Body of pancreas (tissue), 4 donors: ENCODE measurements at places on chromosomes 13 and 19. TPM values are rescaled to one million over a fixed set of nuclear protein-coding genes. Genes with fewer than 3 reads are reported as not detected.

DNA sequence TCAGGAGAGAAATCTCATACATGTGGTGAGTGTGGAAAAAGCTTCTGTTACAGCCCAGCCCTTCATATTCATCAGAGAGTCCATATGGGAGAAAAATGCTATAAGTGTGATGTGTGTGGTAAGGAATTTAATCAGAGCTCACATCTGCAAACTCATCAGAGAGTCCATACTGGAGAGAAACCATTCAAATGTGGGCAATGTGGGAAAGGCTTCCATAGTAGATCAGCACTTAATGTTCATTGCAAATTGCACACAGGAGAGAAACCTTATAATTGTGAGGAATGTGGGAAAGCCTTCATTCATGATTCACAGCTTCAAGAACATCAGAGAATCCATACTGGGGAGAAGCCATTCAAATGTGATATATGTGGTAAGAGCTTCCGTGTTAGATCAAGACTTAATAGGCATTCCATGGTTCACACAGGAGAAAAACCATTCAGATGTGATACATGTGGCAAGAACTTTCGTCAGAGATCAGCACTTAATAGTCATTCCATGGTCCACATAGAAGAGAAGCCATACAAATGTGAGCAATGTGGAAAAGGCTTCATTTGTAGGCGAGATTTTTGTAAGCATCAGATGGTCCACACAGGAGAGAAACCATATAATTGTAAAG is 15.2 kb downstream of the ZNF221 start:
- DNase-seq = no peak
- H3K27me3 ChIP-seq = no peaks in the 10 kb centered on the region
- H3K4me3 ChIP-seq = no peak overlapping the region
- H3K36me3 ChIP-seq = peaks cover 21% of the 10 kb centered on the region
- no peak overlapping the region for H3K27ac ChIP-seq

GRCh38 chr19:18848878-18849661 is 17.3 kb downstream of the UPF1 start:
- peak; percentile 78 for DNase-seq
- peaks cover 20% of the 10 kb centered on the region for H3K36me3 ChIP-seq
- peaks cover 54% of the 10 kb centered on the region for H3K4me1 ChIP-seq

Gene SIAH3
- total RNA-seq = not detected

Gene LILRA1
- not detected for total RNA-seq

DNA sequence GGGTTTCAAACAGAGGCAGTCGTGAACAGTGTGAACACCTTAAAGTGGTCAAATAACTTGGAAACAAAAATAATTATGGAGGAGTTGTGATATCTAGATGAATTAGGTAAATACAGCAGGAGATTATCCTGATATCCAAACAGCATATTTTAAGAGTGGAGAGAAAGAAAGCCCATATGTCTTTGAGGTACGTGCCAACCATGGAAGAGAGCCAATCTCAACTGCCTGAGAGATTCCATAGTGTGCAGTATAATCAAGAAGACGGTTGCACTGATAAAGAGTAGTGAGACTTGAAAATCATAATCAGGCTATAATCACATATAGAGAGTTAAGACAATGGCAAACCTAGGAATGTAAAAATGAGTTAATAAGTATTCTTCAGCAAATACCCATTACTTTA is 472.8 kb upstream of the SLITRK5 start:
- DNase-seq = no peak
- H3K4me3 ChIP-seq = no peak overlapping the region
- H3K4me1 ChIP-seq = no peaks in the 10 kb centered on the region
- H3K27me3 ChIP-seq = no peaks in the 10 kb centered on the region
- H3K36me3 ChIP-seq = no peaks in the 10 kb centered on the region

GRCh38 chr19:9917321-9917720 is 19.0 kb downstream of the OLFM2 start:
- H3K4me1 ChIP-seq = peaks cover 18% of the 10 kb centered on the region
- H3K27me3 ChIP-seq = no peaks in the 10 kb centered on the region
- no peaks in the 10 kb centered on the region for H3K36me3 ChIP-seq
- no peak overlapping the region for H3K4me3 ChIP-seq
- DNase-seq = peak; percentile 41

DNA sequence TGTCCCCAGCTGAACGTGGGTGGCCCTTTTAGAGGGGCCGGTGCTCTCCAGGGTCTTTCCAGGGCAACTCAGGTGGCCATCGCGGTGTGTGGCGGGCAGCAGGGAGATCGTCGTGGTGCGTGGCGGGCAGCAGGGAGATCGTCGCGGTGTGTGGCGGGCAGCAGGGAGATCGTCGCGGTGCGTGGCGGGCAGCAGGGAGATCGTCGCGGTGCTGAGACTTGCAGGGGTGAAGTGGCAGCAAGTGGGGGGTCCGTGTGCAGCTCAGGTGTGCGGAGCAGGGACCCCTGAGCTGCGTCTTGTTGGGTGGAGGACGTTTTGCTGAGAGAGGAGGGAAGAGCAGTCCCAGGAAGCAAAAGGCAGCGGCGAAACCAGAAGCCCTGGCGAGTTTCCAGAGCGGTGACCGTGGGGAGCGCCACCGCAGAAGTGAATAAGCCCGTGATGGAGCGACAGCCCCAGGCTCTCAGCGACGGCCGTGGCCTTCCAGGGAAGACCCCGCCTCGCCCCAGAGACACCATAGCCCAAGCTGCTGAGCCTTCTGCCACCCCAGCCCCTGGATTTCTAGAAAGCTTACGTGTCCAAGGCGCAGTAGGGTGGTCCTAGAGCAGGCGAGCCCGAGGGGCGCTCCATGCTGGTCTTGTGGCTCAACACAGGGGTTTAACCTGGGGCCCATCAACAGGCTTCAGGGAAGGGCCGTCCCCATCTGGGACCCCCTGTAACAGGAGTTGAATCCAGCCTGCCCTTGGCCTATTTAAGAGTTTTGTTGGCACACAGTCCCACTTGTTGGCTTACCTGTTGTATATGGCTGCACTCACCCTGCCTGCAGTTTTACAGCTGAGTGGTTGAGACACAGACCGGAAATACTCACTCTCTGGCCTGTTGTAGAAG is 5.4 kb downstream of the NCLN start:
- peaks cover 30% of the 10 kb centered on the region for H3K4me1 ChIP-seq
- H3K27me3 ChIP-seq = no peaks in the 10 kb centered on the region

DNA sequence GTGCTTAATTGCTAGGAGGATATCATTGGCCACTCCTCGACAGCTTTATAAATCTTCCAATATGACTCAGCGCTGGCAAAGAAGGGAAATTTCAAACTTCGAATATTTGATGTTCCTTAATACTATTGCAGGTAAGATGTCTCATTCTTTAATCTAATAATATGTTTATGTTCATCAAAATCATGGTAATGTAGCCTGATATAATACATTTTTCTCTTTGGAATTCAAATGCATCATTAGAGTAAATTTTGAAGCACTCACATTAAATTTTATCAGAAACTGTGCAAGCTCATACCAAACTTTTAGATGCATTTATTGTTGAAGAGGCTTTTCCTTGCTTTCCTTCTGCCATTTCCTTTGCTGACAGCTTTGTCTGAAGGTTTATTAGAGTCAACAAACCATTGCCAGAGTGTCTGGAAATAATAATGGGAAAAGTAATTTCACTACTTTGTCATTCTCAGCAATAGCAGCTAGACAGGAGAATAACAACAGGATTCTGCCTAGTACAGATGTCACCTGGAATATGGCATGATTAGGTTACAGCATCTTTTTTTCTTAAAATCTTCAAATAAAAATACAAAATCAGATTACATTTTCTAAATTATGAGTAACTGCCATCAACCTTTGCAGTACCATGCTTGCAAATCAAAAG is 78.6 kb upstream of the MAB21L1 start:
- H3K27me3 ChIP-seq = no peaks in the 10 kb centered on the region
- no peaks in the 10 kb centered on the region for H3K36me3 ChIP-seq
- H3K27ac ChIP-seq = no peak overlapping the region
- no peak for DNase-seq
- no peaks in the 10 kb centered on the region for H3K4me1 ChIP-seq
- no peak overlapping the region for H3K4me3 ChIP-seq

DNA sequence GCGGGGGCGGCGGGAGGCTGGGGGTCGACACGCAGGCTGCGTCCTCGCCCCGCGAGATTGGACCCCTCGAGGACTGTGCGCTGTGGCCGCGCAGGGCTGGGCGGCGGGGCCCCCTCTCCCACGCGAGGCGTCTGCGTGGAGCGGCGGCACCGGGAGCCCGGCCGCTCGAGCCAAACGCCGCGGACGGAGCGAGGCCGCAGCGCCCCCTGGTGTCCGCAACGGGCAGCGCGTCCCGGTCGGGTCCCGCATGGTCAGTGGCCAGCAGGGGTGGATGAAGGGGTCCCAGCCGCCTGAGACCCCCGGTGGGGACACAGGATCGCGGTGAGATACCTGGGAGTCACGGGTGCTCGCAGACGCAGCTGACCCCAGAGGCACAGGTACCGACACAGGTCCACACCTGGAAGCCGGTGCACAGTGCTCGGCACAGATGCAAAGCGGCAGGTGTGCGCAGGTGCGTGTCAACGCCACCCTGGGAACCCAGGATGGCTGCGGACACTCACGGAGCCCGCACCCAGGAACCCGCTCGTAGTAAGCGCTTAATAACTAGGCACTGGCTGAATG is 2.1 kb upstream of the CIRBP start:
- H3K27ac ChIP-seq = peak overlapping the region; percentile 6
- peak overlapping the region; percentile 19 for H3K4me3 ChIP-seq
- H3K4me1 ChIP-seq = peaks cover 81% of the 10 kb centered on the region
- H3K27me3 ChIP-seq = no peaks in the 10 kb centered on the region
- peak; percentile 81 for DNase-seq

- H3K27me3 ChIP-seq = no peaks in the 10 kb centered on the region
- peak overlapping the region; percentile 61 for H3K27ac ChIP-seq
- peaks cover 49% of the 10 kb centered on the region for H3K4me1 ChIP-seq
Measured at GRCh38 chr13:98300956-98301641, 124.0 kb upstream of the RNF113B start.

Gene TMEM145
- total RNA-seq = not detected

DNA sequence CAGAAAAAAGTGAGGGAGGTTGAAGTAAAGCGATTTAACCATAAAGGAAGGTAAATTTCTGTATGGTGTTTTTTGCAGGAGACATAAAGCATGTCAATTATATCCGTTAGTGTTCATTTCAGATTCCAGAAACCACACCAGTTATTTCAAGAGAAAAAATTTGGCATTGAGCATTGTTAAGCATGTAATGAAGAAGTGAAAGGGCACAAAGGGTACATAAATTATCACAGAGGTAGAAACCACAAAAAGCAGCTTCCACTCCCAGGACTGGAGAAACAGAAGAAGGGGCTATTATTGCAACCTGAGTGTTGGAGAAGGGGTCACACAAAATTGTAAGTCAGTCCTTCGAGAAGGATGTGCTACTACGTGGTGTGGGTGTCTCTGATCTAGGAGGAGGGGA is 72.2 kb upstream of the DACH1 start:
- no peak for DNase-seq
- no peaks in the 10 kb centered on the region for H3K36me3 ChIP-seq
- H3K4me1 ChIP-seq = no peaks in the 10 kb centered on the region
- H3K4me3 ChIP-seq = no peak overlapping the region

- peak; percentile 72 for DNase-seq
- peak overlapping the region; percentile 54 for H3K4me3 ChIP-seq
- no peaks in the 10 kb centered on the region for H3K27me3 ChIP-seq
- H3K4me1 ChIP-seq = peaks cover 16% of the 10 kb centered on the region
- H3K27ac ChIP-seq = peak overlapping the region; percentile 98
- no peaks in the 10 kb centered on the region for H3K36me3 ChIP-seq
Measured at GRCh38 chr19:15837221-15837731, 21.8 kb upstream of the OR10H1 start.

Gene RASGRP4
- total RNA-seq = 4.6 TPM

DNA sequence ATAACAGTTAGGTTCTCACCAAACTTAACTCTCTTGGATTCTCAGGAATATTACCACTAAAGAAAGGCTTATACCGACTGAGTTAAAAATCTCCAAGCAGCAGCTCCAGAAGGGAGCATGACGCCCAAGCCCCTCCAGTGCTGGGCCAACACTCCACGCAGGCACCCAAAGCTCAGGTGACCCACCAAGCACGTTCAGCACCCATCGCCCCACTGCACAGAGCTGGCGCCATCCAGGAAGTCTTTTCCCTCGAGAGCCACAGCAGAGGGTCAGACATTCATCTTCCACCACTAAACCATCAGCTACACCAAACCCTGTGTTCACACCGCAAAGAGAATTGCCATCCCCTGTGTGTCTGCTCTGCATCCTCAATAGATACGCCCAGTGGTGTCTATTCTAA is 65.7 kb downstream of the SOX1 start:
- no peak for DNase-seq
- H3K36me3 ChIP-seq = no peaks in the 10 kb centered on the region
- no peaks in the 10 kb centered on the region for H3K27me3 ChIP-seq
- no peaks in the 10 kb centered on the region for H3K4me1 ChIP-seq
- H3K27ac ChIP-seq = no peak overlapping the region

GRCh38 chr13:106686163-106686562 is 118.2 kb upstream of the ARGLU1 start:
- H3K27me3 ChIP-seq = no peaks in the 10 kb centered on the region
- no peaks in the 10 kb centered on the region for H3K4me1 ChIP-seq
- no peak overlapping the region for H3K27ac ChIP-seq
- H3K4me3 ChIP-seq = no peak overlapping the region
- H3K36me3 ChIP-seq = no peaks in the 10 kb centered on the region
- DNase-seq = no peak

DNA sequence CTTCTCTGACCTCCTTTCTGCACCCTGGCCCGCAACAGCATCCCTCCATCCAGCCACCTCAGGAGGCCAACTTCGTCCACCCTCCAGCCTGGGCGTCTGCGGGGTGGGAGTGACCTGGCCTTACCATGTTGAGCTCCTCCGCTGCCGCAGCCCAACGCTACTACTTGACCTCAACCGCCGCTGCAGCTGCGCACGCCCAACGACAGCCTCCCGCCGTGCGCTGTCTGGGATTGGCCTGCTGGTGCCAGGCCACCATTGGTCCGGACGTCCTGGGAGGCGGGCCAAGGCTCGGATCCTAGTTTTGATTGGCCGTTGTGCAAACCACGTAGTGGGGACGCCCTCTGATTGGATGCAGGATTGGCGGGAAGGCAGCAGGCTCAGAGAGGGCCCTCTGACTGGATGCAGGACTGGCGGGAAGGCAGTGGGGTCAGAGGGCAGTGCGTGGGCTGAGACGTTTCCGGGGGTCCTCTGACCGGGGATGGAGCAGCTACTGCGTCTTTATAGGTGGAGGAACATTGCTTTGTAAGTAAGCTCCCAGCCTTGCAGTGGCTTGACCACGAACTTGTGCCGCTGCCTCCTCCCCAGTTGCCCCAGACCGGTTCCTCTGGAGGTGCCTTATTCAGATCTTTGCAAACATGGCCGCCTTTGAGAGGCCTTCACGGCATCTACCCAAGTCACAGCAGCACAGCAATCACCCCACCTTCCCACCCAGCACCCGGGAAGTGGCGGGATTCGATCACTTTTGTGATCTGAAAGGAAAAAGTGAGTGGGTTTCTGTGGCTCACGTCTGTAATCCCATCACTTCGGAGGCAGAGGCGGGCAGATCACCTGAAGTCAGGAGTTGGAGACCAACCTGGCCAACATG is at the start of gene TUBA3C:
Gene TUBA3C, minus strand, starts transcription at position 204 of the 865 bp plus-strand sequence. Its CDS starts 77 bp downstream, at position 127.
- no peak for DNase-seq
- no peak within 1 kb of the TSS for H3K27ac ChIP-seq
- no peaks in the 10 kb centered on the region for H3K36me3 ChIP-seq
- no peaks in the 10 kb centered on the region for H3K27me3 ChIP-seq
- H3K4me3 ChIP-seq = no peak within 1 kb of the TSS

- H3K36me3 ChIP-seq = peaks cover 14% of the 10 kb centered on the region
- no peak for DNase-seq
- H3K4me1 ChIP-seq = no peaks in the 10 kb centered on the region
- no peak overlapping the region for H3K4me3 ChIP-seq
Measured at GRCh38 chr13:25329706-25330105, 28.3 kb downstream of the NUP58 start.
